ENCODE measurements at places on chromosomes 12 and 14. TPM values are rescaled to one million over a fixed set of nuclear protein-coding genes. Genes with fewer than 3 reads are reported as not detected.

- H3K4me1 ChIP-seq = peaks cover 56% of the 10 kb centered on the region
- DNase-seq = peak; percentile 93
Measured at GRCh38 chr12:57243521-57244311, 7.3 kb downstream of the STAC3 start.

GRCh38 chr14:83977583-83977982 is 1552.4 kb upstream of the FLRT2 start:
- H3K36me3 ChIP-seq = no peaks in the 10 kb centered on the region
- DNase-seq = no peak
- H3K27ac ChIP-seq = no peak overlapping the region
- no peaks in the 10 kb centered on the region for H3K4me1 ChIP-seq
- no peaks in the 10 kb centered on the region for H3K27me3 ChIP-seq

DNA sequence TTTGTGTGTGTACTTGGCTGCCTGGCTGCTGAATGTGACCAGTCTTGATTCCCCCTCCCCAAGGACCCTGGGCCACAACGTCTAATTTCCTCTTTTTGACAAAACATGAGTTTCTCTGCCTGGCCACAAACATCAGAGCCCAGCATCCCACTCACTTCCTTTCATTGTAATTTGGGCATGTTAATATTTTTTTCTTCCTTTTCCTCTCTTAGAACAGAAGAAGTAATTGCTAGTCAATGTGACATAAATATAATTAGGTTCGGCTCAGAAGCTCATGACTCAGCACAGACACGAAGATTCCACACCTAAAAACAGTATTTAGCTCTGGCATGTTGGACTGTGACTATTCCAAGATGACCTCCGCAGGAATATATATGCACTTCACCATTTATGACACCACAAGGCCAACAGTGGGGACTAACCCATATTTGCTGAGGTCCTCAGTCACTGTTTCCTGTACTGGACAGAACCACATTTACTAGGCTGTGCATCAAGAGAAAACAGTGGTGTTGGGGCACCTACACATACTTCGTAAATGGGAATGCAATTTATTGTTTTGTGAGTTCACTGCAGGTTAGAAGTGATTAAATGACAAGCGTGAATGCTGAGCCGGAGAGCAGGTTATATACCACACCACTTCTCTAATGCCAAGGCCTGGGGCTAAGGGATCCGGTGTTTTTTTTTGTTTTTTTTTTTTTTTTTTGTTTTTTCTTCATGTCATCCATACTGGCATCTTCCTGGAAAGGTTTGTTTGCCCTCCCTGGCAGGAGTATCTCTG is 4.2 kb downstream of the GSG1 start:
- no peaks in the 10 kb centered on the region for H3K36me3 ChIP-seq
- H3K27ac ChIP-seq = peak overlapping the region; percentile 39
- no peak overlapping the region for H3K4me3 ChIP-seq
- peaks cover 24% of the 10 kb centered on the region for H3K4me1 ChIP-seq
- no peaks in the 10 kb centered on the region for H3K27me3 ChIP-seq

DNA sequence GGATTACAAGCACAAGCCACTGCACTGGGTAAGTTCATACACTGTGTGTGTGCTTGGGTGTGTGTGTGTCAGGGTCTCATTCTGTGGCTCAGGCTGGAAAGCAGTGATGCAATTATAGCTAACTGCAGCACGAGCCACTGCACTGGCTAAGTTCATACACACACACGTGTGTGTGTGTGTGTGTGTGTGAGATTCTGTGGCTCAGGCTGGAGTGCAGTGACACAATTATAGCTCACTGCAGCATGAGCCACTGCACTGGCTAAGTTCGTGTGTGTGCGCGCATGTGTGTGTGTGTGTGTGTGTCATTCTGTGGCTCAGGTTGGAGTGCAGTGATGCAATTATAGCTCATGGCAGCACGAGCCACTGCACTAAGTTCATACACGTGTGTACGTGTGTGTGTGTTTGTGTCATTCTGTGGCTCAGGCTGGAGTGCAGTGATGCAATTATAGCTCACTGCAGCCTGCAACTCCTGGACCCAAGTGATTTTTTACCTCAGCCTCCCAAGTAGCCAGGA is 85.4 kb downstream of the HECTD1 start:
- H3K4me1 ChIP-seq = no peaks in the 10 kb centered on the region
- peaks cover 97% of the 10 kb centered on the region for H3K36me3 ChIP-seq
- DNase-seq = no peak
- no peak overlapping the region for H3K4me3 ChIP-seq
- no peaks in the 10 kb centered on the region for H3K27me3 ChIP-seq

- DNase-seq = no peak
- peaks cover 39% of the 10 kb centered on the region for H3K36me3 ChIP-seq
- peaks cover 65% of the 10 kb centered on the region for H3K4me1 ChIP-seq
Measured at GRCh38 chr14:102903248-102903888, 19.1 kb upstream of the AMN start.

CCDC88C gene
- 96.4 TPM for total RNA-seq

TAS2R31 gene
- total RNA-seq = 7.5 TPM

DNA sequence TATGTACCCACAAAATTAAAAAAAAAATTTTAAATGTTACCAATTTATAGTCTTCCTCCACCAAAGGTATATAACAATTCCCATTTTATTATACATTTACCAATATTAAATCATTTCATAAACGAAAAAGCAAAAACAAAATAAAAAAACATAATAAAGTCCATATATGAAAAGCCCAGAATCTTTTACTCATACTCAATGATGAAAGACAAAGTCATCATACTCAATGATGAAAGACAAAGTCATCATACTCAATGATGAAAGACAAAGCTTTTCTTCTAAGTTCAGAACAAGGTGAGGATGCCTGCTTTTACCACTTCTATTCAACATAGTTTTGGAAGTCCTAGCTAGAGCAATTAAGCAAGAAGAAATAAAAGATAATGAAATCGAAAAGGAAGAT is 28.1 kb downstream of the TMEM116 start:
- H3K36me3 ChIP-seq = no peaks in the 10 kb centered on the region
- H3K27ac ChIP-seq = no peak overlapping the region
- H3K4me3 ChIP-seq = no peak overlapping the region
